ENCODE measurements at places on chromosomes 5 and 9. TPM values are rescaled to one million over a fixed set of nuclear protein-coding genes. Genes with fewer than 3 reads are reported as not detected.
A peak's percentile ranks its signal among the peaks of the same experiment; 100 is the strongest.

DNA sequence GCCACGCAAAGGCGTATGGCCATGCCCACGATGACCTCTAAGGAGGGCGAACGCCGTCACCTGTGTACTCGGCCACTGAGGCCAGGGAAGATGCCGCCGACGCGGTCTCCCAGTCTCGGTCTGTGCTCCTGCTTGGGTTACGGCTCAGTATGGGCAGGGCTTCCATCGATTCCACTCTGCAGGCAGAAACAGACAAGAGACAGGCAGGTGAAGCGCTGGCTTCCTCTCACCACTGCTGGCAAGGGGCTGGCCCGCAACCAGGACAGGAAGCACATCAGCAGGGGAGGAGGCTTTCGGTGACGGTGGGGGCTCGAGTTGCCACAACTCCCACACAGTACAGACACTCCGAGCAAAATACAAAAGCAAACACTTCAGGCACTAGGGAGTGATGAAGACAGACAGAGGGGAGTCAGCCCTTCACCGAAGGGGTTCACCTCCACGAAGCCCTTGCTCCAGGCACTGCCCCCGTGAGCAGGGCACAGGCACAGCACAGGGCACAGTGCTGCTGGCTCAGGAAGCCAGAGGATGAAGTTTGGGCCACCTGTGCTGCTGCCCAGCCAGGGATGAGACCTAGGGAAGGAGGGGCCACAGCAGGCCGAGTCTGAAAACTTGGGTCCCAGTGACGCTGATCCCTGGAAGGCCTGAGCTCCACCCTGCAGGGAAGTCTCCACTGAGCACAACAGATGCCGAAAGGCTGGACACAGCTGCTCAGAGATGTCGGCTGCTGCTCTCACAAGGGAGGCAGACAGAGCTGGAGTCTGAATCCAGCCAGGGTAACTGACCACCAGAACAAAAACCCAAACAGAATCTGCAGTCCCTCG lies 91.3 kb downstream of the CAMSAP1 start:
- peak; percentile 88 for DNase-seq

DNA sequence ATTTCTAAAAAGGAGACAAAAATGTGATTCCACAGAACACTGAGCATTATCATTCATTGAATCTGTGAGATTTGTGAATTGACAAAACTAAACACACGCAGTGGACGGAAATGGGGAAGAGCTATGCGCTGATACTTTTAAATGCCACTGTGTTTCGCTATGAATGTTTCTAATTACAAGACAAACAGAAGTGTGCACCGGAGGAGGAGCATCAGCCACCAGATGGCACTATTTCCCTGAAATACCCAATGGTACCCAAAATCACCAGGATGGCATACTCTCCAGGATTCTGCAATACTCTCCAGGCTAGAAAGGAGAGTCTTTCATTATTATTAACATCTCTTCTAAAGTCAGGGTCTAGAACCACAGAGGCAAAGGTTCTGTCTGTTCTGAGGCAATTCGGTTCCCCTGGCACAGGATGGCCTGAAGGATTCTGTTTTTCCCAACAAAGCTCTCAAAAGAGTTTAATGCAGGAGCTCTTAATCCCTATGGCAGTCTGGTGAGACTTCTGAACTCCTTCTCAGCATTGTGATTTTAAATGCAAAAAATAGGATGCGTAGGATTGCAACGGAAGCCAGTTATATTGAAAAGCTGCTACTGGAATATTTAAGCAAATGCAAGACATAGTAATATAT lies 13.8 kb upstream of the PUM3 start:
- DNase-seq = peak; percentile 89

DNA sequence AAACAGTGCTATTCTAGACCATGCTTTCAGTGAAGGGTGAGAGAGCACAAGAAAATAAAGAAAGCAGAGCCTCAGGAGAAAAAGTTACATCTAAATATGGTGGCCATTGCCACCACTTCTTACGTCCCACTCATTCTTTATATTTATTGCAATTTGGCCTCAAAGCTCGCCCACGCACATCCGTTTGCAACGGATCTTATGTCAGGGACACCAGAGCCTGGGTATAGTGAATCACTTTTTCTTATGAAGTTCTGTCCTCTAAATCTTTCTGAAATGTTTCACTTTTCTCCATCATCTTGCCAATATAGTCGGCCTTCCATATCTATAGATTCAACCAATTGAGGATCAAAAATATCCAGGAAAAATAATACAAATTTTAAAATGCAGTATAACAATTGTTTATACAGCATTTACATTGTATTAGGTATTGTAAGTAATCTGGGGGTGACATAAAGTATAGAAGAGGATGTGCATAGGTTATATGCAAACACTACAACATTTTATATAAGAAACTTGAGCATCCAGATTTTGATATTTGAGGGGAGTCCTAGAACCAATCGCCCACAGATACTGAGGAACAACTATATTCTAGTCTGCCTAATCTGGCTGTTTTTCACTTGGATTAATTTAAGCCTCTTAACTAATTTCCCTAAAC lies 35.2 kb downstream of the GOLPH3 start:
- DNase-seq = no peak

GRCh38 chr9:81394881-81395675 lies 294.3 kb downstream of the TLE1 start:
- DNase-seq = peak; percentile 45

The CDH9 gene
- total RNA-seq = not detected

The MYORG gene
- total RNA-seq = 25.2 TPM
